ENCODE measurements at places on chromosomes 3 and 15.

DNA sequence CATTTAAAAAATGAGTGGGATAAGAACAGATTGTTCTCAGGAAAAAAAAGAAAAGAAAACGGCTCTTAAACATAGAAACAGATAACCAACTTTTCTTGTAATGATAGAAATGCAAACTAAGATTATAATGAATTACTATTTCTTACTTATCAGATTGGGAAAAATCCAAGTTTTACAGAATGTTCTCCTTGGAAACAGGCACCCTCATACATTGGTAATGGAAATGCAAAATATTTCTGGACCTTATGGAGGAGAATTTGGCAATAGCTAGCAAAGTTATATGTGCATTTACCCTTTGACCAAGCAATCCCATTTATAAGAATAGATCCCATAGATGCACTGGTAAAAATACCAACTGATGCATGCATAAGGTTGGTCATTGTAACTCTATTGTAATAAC, 3.7 kb upstream of the ANKDD1A start:
- DNase-seq, result no peak

- DNase-seq, result no peak
Observed at GRCh38 chr3:103410231-103410630, 975.4 kb downstream of the ZPLD1 start.

DNA sequence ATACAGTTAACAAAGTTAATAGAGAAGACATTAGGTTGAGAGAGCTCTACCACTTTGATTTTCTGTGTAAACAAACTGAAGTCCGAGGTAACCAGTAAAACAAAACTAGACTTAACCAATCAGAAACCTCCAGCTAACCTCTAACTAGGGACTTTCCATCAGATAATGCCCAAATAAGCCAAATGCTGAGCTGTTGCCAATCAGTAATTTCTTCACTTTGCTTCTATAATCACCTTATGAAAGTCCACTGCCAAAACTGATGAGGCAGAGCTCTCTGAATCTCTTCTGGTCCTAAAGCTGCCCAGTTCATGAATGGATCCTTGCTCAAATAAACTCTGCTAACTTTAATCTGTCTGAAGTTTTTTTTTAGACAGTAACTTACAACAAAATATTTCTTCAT, 448.0 kb upstream of the NECTIN3 start:
- DNase-seq, result no peak

GRCh38 chr15:75761446-75762356, 49.1 kb upstream of the CSPG4 start:
- DNase-seq, result no peak

- DNase-seq, result no peak
Observed at GRCh38 chr3:111864821-111865656, 6.0 kb downstream of the PHLDB2 start.

DNA sequence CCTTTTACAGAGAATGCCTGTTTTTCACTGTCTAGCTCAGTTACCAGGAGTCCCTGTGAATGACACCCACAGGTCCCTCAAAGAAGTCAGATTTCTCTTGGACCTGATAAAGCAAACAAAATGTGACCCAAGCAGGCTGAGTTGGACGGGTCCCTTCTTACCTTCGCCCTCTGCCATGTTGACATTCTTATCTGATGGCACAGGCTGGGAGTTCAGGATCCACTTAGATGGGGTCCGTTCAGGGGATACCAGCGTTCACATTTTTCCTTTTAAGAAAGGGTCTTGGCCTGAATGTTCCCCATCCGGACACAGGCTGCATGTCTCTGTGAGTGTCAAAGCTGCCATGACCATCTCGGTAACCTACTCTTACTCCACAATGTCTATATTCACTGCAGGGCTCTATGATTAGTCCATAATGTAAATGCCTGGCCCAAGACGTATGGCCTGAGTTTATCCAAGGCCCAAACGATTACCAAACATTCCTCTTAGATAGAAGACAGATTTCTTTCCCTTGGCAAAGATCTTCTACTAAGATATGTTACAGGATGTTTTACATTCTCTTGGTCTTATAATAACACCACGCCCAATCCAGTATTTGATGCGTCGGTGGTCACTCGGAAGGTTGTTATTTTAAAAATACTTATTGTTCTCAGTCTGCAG, 179.1 kb downstream of the THSD4 start:
- no peak for DNase-seq

DNA sequence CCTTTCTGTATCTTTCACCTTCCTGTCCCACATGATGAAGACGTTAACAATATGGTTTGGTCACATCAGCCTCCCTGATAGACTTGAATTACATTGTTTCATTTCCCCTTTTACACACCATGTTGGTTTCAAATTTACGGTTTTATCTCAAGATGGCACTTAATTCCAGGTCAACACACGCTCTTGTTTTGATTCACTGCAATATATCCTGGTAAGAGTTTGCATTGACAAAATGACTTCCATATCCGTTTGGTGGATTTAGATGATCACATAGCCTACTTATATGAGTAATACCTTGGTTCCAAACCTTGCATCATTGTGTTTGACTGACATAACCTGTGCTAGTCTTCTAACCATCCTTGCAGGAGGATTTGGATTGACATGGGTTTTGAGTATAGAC, 499.4 kb downstream of the ROBO1 start:
- no peak for DNase-seq

DNA sequence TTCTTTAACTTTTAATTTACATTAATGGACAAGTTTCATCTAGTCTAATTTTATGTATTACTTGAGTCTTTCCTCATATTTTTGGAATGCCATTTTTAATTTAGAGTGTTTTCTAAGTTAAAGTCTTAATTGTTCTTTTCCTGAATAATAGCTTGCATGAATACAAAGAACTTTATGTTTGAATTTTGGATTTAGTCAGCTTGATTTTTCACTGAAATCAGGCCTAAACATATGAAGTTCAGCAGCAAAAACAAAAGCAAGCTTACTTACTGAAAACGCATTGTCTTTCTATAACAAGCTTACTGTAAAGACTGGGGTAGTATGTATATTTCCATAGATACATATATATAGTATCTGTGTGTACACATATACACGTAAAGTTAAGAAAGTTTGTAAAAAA, 126.0 kb downstream of the ZBTB20 start:
- no peak for DNase-seq

DNA sequence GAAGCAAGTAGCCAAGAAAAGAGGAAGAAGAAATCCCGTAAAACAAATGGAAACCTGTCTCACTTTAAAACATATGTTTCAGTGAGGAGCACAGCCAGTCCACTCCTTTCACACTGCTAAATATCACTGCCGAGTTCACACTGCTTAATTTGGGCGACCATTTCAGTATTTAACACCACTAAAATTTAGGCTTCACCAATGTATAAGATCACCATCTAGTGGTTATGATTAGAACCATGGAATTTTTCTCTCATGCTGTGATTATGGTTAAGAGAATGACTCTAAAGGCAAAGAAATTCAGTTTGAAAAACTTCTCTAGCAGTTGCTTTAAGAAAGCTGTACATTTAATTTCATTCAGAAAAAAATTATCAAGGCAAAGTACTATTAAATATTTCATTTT, 16.6 kb downstream of the SLC4A7 start:
- DNase-seq, result no peak

- no peak for DNase-seq
Observed at GRCh38 chr3:186200726-186201125, 91.8 kb upstream of the ETV5 start.

- DNase-seq, result no peak
Observed at GRCh38 chr15:61521953-61522352, 292.9 kb upstream of the RORA start.

DNA sequence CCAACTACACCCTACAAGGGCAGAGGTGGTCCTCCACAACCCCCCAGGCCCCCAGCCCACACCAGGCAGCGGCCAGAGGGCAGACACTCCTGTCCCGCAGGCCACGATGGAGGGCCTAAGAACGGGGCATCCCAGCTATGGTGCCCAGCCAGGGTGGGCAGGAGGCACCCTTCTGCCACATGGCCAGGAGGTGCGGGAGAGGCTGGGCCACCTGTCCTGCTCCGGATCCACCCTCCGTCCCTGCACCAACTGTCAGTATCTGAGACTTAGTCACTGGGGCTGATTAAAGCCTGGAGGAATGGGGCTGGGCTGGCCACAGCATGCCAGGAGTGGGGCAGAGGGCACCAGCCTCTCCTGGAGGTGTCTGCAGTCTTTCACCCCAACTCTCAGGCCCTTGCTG, 37.9 kb downstream of the TNK2 start:
- DNase-seq, result no peak

DNA sequence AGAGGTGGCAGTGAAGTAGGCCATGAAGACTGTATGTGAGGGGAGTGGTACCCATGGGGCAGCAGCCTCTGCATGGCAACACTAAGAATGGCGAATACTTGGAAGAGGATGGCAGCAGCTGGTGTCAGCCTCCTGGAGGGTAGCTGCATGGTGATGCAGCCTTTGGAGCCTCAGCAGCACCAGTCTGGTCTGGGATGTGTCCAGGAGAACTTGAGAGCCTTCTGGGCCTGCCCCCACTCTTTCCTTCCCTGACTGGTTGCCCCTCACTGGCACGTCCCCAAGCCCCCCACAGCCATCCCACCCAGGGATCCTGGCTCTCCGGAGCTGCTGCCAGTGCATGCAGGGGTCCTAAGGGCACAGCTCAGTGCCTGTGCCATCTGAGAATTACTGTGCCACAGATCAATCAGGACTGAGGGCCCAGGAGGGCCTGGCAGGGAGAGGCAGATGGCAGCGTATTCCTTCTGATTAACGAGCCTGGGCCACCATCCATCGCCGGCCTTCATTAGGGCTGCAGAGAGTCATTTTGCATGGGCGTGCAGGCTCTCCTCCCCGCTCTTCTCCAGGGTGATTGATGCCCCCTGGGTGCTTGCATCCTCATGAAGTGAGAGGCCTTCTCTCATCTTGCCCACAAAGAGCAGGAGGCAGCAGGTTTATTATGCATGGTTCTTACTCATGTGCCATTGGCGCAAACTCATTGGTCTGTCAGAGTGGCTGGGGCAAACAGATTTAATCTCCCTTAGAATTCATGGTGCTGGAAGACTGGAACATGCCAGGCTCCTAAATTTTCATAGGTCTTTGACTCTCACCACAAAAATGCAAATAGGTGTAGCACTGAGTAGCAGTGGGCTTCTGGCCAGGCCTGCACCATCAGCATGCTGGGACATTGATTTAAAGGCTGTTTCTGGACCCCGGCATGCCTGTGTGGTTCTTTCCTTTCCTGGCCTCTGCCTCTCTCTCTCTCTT, 116.8 kb downstream of the EPHB1 start:
- DNase-seq, result no peak

- no peak for DNase-seq
Observed at GRCh38 chr3:98903099-98903498, 1.6 kb upstream of the DCBLD2 start.

DNA sequence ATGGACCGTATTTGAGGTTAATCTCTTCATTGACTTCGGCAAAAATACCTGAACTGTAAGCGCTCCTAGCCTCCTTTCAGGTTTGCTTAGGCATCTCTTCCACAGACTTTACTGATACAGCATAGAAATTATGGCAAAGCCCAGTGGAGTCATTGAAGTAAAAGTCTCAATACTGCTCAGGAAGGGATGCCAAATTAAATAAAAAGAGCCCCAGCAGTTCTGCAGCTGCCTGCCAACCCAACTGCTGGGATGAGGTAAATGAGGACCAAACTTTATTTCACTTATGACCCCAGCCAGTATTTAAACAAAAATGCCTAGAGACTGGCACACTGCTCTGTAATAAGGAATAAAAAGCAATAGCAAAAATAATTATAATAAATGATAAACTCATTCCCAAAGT, 65.4 kb downstream of the IQCH start:
- DNase-seq, result no peak

- DNase-seq, result no peak
Observed at GRCh38 chr3:186425788-186426730, 64.0 kb upstream of the DGKG start.

- no peak for DNase-seq
Observed at GRCh38 chr3:153032891-153033290, 129.1 kb upstream of the RAP2B start.

GRCh38 chr3:35932995-35933394, 293.7 kb downstream of the ARPP21 start:
- no peak for DNase-seq

DNA sequence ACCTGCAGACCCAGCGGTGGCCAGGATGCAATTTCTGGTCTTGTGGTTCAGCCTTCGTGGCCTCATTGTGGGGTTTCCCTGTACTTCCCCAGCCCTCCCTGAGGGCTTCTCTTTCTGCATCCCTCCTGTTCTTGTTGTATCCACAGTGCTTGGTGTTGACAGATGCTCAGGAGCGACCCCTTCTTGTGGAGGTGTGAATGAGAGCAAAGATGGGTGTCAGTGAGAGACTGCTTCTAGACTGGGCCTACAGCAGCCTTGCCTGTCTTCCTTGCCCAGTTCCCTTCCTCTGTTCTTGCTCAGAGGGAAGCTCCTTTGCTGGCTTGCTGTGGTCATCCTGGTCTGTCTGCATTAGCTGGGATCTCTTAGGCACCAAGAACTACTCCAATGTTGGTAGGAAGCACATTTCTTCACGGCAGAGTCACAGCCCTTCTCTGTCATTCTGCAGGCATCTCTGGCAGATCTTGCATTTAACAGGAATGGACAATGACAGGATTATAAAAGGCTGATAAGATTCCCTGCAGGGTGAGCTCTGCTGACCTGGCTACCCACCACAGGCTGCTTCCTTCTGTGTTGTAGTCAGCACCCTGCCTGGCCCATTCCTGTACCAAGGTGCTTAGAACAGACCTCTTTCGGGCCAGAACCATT, 317.8 kb upstream of the C2CD4B start:
- DNase-seq, result peak; percentile 36

DNA sequence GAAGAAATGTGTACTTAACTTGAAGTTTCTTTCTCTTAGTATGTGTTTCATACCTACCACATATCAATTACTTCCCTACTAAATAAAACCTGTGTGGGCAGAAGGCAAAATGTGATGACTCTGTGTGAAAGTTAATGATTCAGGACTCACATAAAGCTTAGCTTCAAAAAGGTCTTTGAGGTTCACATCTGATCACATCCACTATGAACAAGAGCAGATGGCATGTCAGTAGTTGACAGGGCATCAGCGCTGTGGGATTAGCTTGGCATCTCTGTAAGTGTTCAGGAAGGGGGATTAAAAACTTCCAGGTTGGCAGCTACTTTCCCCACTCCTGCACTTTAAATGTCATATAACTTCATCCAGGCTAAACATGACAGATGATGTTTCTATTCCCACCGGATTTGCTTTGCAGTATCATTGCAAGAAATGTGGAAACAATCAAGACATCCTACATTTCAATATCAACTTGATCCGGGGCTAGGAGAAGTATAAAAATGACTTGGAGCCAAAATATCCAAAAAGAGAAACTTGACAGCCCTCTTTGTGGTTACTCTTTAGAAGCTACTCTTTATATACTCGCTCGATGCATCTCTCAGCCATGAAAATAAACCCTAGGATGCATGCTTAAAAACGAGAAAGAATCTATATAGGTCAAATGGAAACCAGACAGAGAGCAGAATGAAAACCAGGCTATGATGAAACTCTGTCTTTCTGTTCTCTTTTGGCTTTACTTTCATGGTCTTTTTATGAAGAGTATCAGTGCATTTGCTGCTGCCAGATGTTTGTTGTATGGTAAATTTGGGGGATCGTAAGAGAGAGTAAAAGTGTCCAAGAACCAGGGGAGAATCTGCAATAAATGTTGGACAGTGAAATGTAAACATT, 273.1 kb upstream of the ALCAM start:
- DNase-seq, result no peak

Data from stimulated activated naive CD8-positive, alpha-beta T cell treated with anti-CD3 and anti-CD28 coated beads, Interleukin-15, amount 100 ng/mL, for 72 hours (primary cell).